ENCODE measurements at places on chromosomes 7 and 10.

- peak; percentile 61 for DNase-seq
Observed at GRCh38 chr10:60434418-60435046, 44.9 kb upstream of the ANK3 start.

DNA sequence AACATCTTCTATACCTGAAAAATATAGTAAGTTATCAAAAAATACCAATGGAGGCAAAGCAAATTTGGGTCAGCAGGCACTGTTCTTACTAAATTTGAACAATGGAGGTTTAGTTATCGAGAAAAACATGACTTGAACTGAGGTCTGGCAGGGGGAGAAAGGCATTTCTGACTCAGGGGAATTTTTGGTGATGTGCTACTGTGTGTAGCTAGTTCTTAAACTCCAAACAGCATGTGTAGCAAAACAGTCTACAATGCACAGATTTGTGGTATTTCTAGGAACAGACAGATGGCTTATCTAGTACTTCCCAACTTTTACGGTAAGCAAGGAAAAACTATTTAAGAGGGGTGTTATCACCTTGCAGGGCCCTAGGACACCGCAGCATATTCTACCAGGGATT lies 311.6 kb upstream of the LRRN3 start:
- no peak for DNase-seq

GRCh38 chr10:55369670-55370420 lies 568.8 kb upstream of the PCDH15 start:
- DNase-seq, result no peak

DNA sequence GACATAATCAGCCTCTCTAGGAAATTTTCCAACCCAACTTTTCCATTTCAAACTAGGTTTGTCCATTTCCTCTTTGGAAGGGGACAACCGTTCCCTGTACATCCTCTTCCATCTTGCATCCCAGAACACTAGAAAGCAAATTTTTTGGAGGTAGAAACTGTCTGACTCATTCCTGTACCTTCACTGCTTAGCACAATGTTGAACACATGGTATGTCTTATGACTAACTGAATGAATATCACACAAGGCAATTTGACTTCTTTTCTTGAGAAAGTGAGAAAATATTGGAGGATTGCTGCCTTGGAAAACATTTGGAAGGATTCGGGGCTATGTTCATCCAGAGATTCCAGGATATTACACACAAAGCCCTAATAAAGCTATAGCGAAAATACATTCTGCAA lies 289.1 kb downstream of the FGFR2 start:
- DNase-seq, result no peak
